ENCODE measurements at places on chromosomes 7 and 10. TPM values are rescaled to one million over a fixed set of nuclear protein-coding genes. Genes with fewer than 3 reads are reported as not detected.

TCERG1L gene
- total RNA-seq = 0.32 TPM

GRM3 gene
- 0.21 TPM for total RNA-seq

HECW1 gene
- 0.16 TPM for total RNA-seq

POR gene
- total RNA-seq = 33.2 TPM

LUC7L2 gene
- total RNA-seq = 94.0 TPM

TMEM254 gene
- 14.8 TPM for total RNA-seq

GPR26 gene
- total RNA-seq = not detected

ARHGAP22 gene
- 6.0 TPM for total RNA-seq

SUGCT gene
- total RNA-seq = 8.3 TPM

SLC39A12 gene
- total RNA-seq = not detected

COL17A1 gene
- 9.8 TPM for total RNA-seq

SPDYE5 gene
- not detected for total RNA-seq

CLDN4 gene
- 51.4 TPM for total RNA-seq

HMX3 gene
- total RNA-seq = not detected

TNS3 gene
- 71.3 TPM for total RNA-seq

FZD8 gene
- total RNA-seq = 8.2 TPM

SEC61A2 gene
- total RNA-seq = 19.9 TPM

OGDH gene
- total RNA-seq = 43.1 TPM

TET1 gene
- 41.6 TPM for total RNA-seq

ARF5 gene
- 66.0 TPM for total RNA-seq

STEAP2 gene
- total RNA-seq = 31.4 TPM

ZNF727 gene
- total RNA-seq = 0.32 TPM

Data from urinary bladder (tissue), 4 donors.